ENCODE measurements at places on chromosomes 3 and 15. TPM values are rescaled to one million over a fixed set of nuclear protein-coding genes. Genes with fewer than 3 reads are reported as not detected.

DNA sequence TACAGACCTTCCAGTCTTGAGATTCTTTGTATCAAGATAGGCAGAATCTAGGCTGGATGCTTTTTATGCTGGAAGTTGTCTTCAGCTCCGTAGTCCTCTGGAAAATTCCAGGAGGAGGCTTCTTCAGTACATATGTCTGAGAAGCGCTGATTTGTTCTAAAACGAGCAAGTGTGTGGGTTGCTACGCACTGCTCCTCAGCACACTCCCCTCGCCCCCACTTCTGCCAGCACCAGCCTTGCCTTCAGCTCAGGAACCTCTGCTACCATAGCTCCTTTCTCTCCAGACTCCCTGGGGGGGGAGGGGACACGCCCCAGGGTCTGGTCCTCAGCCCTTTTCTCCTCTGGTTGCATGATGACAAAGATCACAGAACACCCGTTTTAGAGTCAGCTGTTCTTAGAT is 75.5 kb upstream of the TRA2B start:
- no peak for DNase-seq

Gene ADPRH
- total RNA-seq, result 2.9 TPM

Gene GP9
- total RNA-seq, result 0.39 TPM

- no peak for DNase-seq
Observed at GRCh38 chr3:169818316-169818715, 5.6 kb upstream of the LRRC34 start.

DNA sequence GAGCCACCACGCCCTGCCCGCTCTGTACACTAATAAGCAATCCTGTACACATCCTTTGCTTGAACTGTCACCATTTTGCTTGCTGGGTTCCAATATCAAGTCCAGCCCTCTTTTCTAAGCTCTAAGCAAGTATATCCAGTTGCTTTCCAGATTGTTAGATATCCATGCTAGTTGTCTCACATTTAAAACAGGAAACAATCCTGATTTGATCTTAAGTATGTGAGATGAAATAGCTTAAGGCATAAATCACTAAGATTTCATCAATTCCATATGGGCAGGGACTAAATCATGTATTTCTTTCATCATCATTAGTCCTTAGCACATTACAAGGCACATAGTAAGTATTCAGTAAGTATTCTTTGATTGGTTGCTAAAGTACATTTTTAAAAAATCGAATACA is 16.2 kb downstream of the ATP11B start:
- no peak for DNase-seq

- no peak for DNase-seq
Observed at GRCh38 chr3:62768896-62769295, 106.3 kb downstream of the CADPS start.

DNA sequence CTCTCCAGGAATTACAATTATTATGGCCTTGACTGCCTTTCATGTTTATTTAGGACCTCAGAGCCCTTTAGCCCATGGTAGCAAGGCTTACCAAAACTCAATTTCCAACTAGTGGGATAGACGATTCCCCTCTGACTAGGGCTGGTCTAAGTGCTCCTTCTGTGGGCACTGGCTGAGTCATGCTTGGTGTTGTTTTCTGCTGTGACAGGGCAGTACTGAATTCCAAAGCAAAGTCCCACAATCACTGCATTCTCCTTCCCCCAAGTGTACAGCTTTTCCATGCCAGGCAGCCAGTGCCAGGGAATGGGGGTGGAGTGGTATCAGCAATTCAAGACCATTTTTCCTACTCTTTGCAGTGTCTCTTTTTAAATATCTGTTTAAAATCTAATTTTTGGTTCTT is 509.0 kb upstream of the NECTIN3 start:
- DNase-seq, result no peak

- no peak for DNase-seq
Observed at GRCh38 chr15:86355361-86355760, 275.7 kb downstream of the AGBL1 start.

GRCh38 chr3:34396956-34397355 is 598.5 kb downstream of the PDCD6IP start:
- no peak for DNase-seq

- no peak for DNase-seq
Observed at GRCh38 chr15:77563623-77564156, 69.0 kb downstream of the LINGO1 start.

- no peak for DNase-seq
Observed at GRCh38 chr3:160869825-160870224, 113.8 kb downstream of the PPM1L start.

- DNase-seq, result no peak
Observed at GRCh38 chr15:73894133-73894814, 20.9 kb downstream of the TBC1D21 start.

Gene IGDCC3
- not detected for total RNA-seq

DNA sequence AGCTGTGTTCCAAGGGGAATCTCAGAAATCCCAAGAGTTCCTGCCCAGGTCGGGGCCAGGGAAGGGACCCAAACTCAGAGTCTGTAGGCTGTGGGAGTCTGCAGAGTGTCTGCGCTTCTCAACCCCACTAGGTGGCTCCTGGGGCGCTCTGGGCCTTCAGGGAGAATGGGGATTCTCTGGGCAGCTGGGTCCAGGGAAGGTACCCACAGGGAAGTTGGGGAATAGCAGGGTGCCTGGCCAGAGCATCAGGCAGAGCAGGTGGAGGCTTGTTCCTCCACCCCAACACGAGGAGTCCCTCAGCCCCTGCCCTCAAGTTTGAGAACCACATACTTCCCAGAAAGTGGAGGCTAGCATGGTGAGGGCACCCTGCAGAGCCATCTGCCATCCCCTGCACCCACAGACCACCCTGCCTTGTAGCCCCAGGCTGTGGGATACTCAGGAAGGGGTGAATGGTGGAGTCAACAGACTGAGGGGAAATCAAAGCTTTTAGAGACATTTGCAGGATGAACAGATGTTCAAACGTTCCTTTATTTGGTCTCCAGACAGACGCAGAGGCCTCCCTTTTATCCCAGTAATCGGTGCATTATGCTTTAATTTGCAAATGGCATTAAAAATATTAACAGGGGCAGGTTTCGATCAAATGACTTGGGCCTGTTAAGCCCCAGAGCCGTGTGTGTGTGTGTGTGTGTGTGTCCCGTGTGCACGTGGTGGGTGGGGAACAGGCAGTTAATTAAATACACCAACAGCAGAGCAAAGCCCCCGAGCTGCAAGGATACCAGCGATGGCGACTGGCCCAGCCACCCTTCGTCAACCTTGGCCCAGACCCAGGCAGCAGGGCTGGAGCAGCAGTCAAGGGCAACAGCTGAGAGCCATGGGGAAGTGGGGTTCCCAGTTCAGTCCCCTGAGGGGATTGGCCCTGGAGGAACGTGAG is 57.7 kb downstream of the DNAJB8 start:
- DNase-seq, result no peak

DNA sequence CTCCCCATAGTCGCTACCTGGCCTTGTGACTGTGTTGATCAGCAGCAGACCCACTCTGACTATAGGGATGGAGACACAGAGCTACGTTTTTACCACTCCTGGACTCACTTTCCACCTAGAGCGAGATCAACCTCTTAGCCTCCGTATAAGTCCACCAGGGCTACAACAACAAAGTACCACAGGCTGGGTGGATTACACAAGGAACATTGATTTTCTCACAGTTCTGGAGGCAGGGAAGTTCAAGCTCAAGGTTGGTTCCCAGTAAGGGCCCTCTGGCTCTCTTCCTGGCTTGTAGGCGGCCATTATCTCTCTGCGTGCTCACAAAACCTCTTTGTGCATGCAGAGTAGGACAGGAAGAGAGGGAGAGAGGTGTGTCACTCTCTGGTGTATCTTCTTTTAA is 330.4 kb upstream of the PROK2 start:
- no peak for DNase-seq

Gene GXYLT2
- 3.3 TPM for total RNA-seq

Gene NMNAT3
- 6.2 TPM for total RNA-seq

GRCh38 chr15:49830391-49830790 is 209.5 kb downstream of the DTWD1 start:
- no peak for DNase-seq

Gene TJP1
- 86.4 TPM for total RNA-seq

Gene TLR9
- total RNA-seq, result 0.42 TPM

Gene DCLK3
- total RNA-seq, result 0.46 TPM

GRCh38 chr15:70995383-70995970 is 102.9 kb downstream of the LRRC49 start:
- no peak for DNase-seq

DNA sequence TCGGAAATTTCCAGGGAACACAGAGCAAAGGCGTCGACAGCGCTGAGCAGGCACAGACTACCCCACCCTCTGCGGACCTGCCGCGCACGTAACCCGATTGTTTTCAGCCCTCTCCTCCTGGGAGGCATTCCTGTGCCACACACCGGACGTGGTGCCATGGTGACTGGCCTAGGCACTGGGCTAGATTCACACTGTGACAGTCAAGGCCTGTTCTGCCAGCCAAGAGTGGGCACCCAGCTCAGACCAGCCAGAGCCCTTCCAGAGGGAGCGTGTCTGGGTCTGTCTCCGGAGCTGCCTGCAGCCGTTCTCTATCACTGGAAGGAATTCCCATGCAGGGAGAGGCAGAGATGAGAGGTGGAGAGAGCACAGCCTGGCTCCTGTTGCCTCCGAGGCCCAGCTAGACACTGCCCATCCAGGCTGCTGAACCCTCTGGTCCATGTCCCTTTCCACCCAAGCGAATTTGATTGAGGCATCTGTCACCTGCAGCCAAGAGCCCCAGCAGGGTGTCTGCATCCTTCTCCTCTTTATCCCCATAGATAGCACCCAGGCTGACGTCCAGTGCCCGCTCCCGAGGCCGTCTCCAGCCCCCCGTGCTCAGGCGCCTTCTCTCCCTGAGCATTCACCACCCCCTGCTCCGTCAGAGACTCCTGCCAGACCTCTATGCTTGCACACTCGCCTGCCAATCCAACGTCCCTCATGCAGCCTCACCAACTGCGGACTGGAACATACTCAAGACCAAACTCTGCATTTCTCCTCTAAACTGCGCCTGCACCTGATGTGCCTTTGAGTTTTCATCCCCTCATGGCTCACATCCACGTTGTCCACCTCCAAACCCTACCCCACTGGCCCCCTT is 267.5 kb downstream of the OCA2 start:
- no peak for DNase-seq

DNA sequence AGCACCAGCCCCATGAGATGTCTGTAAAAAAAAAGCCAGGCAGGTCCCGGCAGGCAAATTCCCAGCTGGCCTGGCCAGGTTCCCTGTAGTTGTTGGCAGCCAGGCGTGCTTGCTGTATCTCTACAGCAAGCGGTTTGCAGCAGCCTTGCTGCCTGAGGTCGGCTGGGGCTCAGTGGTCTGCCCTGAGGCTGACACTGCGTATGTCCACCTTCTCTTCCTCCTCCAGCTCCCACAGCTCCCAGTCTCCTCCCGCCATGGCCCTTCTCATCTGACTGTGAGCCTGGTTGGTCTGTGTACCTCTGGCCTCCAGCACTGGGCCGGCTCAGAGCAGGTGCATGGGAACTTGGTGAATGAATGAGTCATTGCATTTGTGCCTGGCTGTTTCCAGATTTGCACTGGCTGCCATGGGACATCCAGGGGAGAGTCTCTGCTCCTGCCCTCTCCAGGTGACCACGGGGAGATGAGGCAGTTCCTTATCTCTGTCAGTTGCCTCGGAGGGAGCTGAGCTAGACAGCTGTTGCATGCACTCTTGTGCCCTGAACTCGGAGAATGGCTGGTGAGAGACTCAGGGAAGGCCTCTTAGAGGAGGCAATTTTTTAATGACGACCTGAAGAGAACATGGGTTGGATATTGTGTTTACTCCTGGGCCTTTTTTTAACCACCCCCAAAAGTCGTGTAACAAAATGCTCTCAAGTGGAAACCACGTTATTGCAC is 43.0 kb downstream of the SPSB4 start:
- no peak for DNase-seq

DNA sequence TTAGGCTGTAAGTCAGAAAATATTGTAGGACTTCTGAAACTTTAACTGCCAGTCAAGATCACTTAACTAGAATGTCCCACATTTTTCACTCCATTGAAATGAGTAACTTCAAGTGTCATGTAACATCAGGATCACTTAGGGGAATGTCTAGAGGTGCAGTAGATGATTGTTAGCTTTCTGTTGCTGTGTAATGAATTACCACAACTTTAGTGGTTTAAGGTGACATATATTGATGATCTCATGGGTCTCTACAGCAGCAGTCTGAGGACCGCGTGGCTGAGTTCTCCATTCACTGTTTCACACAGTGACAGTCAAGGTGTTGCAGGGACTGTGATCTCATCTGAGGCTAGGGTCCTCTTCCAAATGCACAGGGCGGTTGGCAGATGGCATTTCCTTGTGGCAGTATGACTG is 82.7 kb downstream of the SLC25A26 start:
- DNase-seq, result no peak

Gene SLC12A8
- total RNA-seq, result 23.7 TPM

DNA sequence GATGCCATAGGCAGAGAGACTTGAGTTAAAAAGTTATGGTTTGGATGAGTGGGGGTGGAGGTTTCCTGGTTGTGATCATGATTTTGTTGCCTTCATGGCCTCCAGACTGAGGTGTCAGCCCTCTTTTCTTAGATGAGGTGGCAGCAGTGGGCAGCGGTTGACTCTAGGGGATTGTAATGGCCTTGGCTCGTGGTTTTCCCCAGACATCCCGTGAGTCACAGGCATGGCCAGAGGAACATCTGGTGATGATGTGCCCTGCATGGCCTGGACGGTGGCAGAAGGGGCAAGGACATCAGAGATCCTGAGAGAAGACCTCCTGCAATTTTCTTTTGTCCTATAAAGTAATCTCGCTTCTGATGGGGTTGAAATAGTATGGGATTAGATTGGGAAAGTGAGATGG is 12.4 kb downstream of the RETNLB start:
- DNase-seq, result no peak

DNA sequence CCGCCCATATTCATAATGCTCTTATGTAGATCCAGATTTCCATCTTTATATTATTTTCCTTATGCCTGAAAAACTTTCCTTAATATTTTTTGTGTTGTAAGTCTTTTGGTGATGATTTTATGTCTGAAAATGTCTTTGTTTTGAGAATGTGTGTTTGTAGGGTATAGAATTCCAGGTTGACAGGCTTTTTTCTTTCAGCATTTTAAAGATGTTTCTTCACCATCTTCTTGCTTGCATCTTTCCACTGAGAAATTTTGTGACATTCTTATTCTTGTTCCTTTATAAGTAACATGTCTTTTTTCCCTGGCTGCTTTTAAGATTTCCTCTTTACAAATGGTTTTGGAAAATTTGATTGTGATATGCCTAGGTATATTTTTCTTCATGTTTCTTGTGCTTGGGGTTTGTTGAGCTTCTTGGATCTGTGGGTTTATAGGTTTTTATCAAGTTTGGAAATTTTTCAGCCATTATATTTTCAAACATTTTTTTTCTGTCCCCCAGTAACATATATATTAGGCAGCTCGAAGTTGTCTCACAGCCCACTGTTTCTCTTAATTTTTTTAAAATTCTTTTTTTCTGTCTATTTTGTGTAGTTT is 27.1 kb upstream of the SLC22A13 start:
- no peak for DNase-seq

Gene GHRL
- 0.75 TPM for total RNA-seq

DNA sequence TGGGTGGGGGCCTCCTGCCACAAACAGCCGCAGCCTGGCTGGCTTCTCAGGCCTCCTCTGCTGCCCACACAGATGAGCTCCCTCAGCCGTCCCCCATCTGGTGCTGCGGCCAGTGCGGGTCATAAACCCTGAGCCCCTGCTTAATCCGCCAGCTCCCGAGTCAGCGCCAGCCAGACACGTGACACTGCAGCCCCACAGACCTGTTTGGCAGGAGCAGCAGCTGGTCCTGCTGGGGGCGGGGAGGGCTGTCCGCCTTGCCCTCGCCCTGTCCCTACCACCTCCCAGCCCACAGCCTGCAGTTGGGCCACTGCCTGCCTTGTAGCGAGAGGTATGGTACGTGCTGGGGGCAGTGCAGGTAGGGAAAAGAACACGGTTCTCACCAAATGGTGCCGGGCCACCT is 86.2 kb downstream of the IQSEC1 start:
- DNase-seq, result no peak

- DNase-seq, result no peak
Observed at GRCh38 chr3:171168086-171168485, 141.6 kb upstream of the SLC2A2 start.

Measured in left colon (tissue), 2 donors.